ENCODE measurements at places on chromosomes 7 and 10.
A peak's percentile ranks its signal among the peaks of the same experiment; 100 is the strongest.

DNA sequence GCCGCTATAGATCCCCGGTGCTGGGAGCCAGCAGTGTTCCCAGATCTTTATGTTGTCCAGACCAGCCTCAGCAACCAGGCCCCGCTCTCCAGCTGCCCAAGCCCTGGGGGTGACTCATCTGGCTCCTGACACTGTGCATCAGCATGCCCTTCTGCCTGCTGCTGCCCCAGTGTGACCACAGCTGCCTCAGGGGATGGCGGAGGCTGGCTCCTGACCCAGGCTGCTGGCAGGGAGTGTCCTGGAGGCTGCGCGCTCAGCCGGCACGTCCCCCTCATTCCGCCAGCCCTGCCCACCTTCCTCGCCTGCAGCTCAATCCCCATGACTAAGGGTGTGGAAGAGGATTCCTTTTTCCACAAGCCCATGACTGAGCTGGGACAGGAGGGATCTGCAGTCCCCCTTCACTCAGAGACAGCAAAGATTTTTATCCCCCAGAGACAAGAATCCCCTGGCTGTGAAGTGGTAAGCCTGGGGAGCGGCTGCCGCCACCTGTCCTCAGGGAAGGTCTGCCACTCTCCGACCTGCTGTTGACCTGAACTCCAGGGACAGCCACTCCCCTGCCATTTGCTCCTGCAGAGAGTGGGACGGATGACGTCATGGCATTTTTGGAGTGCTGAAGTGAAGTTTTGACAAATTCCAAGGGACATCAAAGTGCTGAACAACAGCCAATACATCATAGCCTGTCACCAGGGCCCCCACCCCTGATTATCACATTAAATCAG, 182.8 kb upstream of the BMPER start:
- peak; percentile 41 for DNase-seq

DNA sequence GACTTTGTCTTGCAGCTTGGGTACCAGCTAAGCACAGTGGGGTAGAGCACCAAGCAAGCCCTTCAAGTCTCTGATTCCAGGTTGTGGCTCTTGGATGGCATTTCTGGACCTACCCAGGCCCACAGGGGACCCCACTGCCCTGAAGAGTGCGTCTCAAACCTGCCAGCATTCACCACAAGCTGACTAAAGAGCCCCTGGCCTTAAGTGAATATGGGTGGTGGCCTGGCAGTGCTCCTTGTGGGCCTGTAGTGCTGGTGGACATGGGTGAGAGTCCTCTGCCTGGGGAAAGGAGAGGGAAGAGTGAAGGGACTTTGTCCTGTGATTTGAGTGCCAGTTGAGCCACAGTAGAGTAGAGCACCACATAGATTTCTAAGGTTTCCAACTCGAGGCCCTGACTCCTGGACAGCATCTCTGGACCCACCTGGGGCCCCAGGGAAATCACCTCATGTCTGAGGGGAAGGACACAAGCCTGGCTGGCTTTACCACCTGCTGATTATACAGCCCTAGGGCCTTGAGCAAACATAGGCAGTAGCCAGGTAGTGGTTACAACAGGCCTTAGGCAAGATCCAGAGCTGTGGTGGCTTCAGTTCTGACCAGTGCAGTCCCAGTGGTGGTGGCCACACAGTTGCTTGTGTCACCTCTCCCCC, 23.7 kb downstream of the GSDME start:
- DNase-seq, result no peak

GRCh38 chr10:63521416-63522276, 445 bp downstream of the REEP3 start:
- peak; percentile 79 for DNase-seq

GRCh38 chr7:50982626-50983025, 199.9 kb upstream of the GRB10 start:
- DNase-seq, result no peak

- no peak for DNase-seq
Measured at GRCh38 chr10:79413196-79413595, 32.2 kb downstream of the ZCCHC24 start.

DNA sequence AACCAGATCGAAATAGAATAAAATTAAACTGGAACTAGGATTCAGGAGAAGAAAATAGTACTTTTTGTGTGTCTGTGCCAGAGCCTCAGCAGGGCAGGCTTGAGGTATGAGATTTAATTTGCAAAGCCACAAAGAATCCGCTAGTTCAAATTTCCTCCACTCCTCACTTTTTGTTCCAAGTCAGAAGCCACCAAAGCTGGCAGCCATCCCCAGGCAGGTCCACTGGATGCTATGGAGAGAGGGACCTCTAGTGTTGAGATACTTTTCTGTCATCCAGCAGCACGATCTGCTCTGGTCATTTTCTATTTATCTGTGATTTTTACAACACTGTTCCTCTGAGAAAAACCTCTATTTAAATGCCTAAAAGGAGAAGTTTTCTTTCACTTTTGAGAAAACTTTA, 147.9 kb upstream of the FRMD4A start:
- DNase-seq, result peak; percentile 75

GRCh38 chr10:15652117-15652516, 67.6 kb downstream of the ITGA8 start:
- no peak for DNase-seq

GRCh38 chr7:22589641-22590201, 89.7 kb upstream of the STEAP1B start:
- DNase-seq, result peak; percentile 47

DNA sequence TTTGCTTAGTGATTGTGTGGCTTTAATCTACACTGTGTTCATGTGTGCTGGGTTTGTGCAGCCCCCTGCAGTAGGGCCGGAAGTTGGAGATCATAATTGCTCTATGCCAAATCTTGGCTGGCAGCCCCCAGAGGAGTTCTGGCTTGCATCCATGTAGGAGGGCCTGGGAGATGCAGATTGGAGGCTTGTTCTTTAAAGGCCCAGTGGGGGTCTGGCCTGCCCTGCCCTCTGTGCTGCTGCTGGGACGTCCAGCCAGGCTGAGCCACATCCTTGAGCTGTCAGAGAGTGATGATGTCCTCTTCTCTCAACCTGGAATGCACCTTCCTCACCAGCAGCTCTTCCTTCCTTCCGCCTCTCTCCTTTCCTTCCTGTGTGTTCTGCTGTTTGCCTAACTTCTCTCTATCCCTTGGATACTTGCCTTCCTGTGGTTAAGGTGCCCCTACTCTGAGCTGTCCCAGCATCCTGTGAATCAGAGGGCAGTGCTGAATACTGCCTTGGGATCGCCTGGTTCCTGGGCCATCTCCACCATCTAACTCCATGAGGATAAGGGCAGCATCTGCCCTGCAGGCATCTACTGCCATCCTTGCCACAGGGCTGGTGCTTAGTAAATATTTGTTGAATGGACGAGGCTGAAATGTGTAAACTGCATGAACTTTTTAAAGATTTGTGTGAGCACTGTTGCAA, 30.2 kb downstream of the DOCK1 start:
- peak; percentile 22 for DNase-seq

GRCh38 chr7:28123752-28124151, 56.8 kb downstream of the JAZF1 start:
- no peak for DNase-seq

DNA sequence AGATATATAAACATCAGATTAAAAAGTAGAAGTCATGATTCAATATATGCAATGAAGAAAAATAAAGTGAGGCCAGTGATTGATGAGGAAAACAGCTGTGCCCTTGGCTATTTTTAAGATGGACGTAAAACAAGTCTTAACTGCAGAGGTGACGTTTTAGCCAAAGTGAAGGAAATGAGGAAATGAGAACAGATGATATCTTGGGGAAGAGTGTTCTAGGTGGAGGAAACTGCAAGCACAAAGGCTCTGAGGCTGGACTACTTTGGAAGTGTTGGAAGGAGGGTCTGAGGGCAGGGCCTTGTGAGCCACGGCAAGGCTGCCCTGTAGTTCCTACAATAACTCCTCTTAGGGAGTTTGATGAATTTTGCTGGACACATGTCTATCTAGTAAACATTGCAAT, 140.5 kb upstream of the AKR1E2 start:
- DNase-seq, result no peak
